Thyroid gland (tissue), 4 donors: ENCODE measurements at places on chromosomes 16 and 17. TPM values are rescaled to one million over a fixed set of nuclear protein-coding genes. Genes with fewer than 3 reads are reported as not detected.

The DDX28 gene
- 4.2 TPM for total RNA-seq

DNA sequence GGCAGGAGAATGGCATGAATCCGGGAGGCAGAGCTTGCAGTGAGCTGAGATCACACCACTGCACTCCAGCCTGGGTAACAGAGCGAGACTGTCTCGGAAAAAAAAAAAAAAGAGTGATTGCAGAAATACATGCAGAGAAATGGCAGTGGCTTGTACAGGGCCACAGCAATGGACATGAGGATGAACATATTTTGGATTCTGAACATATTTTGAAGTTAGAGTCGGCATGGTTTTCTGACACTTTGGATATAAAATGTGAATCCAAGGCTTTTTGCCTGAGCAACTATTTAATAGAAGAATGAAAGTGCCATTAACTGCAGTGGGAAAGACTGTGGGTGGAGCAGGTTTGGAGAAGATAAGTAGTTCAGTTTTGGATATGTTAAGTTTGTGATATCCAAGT, 35.8 kb downstream of the CPD start:
- H3K36me3 ChIP-seq = no peaks in the 10 kb centered on the region
- H3K27me3 ChIP-seq = no peaks in the 10 kb centered on the region
- no peak for DNase-seq
- no peaks in the 10 kb centered on the region for H3K4me1 ChIP-seq
- H3K4me3 ChIP-seq = no peak overlapping the region

- H3K4me1 ChIP-seq = peaks cover 5% of the 10 kb centered on the region
- DNase-seq = no peak
- H3K27ac ChIP-seq = no peak overlapping the region
- no peak overlapping the region for H3K4me3 ChIP-seq
- no peaks in the 10 kb centered on the region for H3K36me3 ChIP-seq
- no peaks in the 10 kb centered on the region for H3K27me3 ChIP-seq
Observed at GRCh38 chr16:51573191-51573590, 422.1 kb upstream of the SALL1 start.

GRCh38 chr17:149897-150584, 12.7 kb downstream of the SCGB1C2 start:
- no peaks in the 10 kb centered on the region for H3K36me3 ChIP-seq
- H3K27ac ChIP-seq = no peak overlapping the region
- no peaks in the 10 kb centered on the region for H3K27me3 ChIP-seq
- no peak for DNase-seq
- no peak overlapping the region for H3K4me3 ChIP-seq

GRCh38 chr17:39461926-39462569, 762 bp downstream of the CDK12 start:
- H3K36me3 ChIP-seq = no peaks in the 10 kb centered on the region
- no peaks in the 10 kb centered on the region for H3K27me3 ChIP-seq
- peak; percentile 67 for DNase-seq
- H3K4me1 ChIP-seq = peaks cover 19% of the 10 kb centered on the region

GRCh38 chr17:18916816-18917500, 35.0 kb upstream of the SLC5A10 start:
- no peak overlapping the region for H3K27ac ChIP-seq
- no peak for DNase-seq
- H3K36me3 ChIP-seq = peaks cover 19% of the 10 kb centered on the region
- no peaks in the 10 kb centered on the region for H3K27me3 ChIP-seq
- peaks cover 14% of the 10 kb centered on the region for H3K4me1 ChIP-seq
- H3K4me3 ChIP-seq = no peak overlapping the region

DNA sequence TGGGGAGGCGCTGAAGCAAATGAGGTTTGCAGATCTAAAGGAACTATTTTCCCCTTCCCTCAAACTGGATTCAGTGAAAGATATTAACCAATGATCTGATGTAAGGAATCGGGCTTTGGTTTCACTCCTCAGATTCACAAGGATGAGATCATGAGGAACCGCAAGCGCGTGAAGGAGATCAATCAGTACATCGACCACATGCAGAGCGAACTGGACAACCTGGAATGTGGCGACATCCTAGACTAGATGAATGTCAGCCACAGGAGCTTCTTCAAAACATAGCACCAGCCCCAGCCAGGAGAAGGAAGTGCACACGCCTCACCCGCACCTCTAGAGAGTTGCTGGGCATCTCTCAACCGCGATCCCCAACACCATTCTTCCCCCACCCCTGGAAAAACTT, 22.5 kb downstream of the ATPAF2 start:
- no peak overlapping the region for H3K27ac ChIP-seq
- H3K4me3 ChIP-seq = no peak overlapping the region
- no peak for DNase-seq
- H3K36me3 ChIP-seq = no peaks in the 10 kb centered on the region

- peak; percentile 67 for DNase-seq
- H3K36me3 ChIP-seq = no peaks in the 10 kb centered on the region
- no peak overlapping the region for H3K27ac ChIP-seq
- H3K27me3 ChIP-seq = no peaks in the 10 kb centered on the region
- H3K4me3 ChIP-seq = no peak overlapping the region
Observed at GRCh38 chr16:17277981-17278381, 192.8 kb downstream of the XYLT1 start.

The CCL17 gene
- not detected for total RNA-seq

GRCh38 chr16:11797957-11798299, 870 bp upstream of the ZC3H7A start:
- no peaks in the 10 kb centered on the region for H3K36me3 ChIP-seq
- no peaks in the 10 kb centered on the region for H3K27me3 ChIP-seq
- no peak for DNase-seq
- H3K27ac ChIP-seq = peak overlapping the region; percentile 96
- H3K4me3 ChIP-seq = peak overlapping the region; percentile 68
- peaks cover 37% of the 10 kb centered on the region for H3K4me1 ChIP-seq

- no peaks in the 10 kb centered on the region for H3K27me3 ChIP-seq
- no peak for DNase-seq
- peaks cover 52% of the 10 kb centered on the region for H3K36me3 ChIP-seq
- H3K4me1 ChIP-seq = peaks cover 35% of the 10 kb centered on the region
- H3K27ac ChIP-seq = peak overlapping the region; percentile 95
Observed at GRCh38 chr16:30660424-30661261, 2.4 kb downstream of the FBRS start.

GRCh38 chr17:27930000-27930399, 36.8 kb upstream of the LYRM9 start:
- no peaks in the 10 kb centered on the region for H3K4me1 ChIP-seq
- H3K27me3 ChIP-seq = no peaks in the 10 kb centered on the region
- H3K36me3 ChIP-seq = no peaks in the 10 kb centered on the region
- no peak for DNase-seq
- H3K27ac ChIP-seq = no peak overlapping the region

The NT5M gene
- total RNA-seq = 6.0 TPM

GRCh38 chr16:84005391-84005790, 37.2 kb downstream of the SLC38A8 start:
- H3K4me3 ChIP-seq = no peak overlapping the region
- no peaks in the 10 kb centered on the region for H3K27me3 ChIP-seq
- H3K36me3 ChIP-seq = no peaks in the 10 kb centered on the region
- no peak overlapping the region for H3K27ac ChIP-seq

DNA sequence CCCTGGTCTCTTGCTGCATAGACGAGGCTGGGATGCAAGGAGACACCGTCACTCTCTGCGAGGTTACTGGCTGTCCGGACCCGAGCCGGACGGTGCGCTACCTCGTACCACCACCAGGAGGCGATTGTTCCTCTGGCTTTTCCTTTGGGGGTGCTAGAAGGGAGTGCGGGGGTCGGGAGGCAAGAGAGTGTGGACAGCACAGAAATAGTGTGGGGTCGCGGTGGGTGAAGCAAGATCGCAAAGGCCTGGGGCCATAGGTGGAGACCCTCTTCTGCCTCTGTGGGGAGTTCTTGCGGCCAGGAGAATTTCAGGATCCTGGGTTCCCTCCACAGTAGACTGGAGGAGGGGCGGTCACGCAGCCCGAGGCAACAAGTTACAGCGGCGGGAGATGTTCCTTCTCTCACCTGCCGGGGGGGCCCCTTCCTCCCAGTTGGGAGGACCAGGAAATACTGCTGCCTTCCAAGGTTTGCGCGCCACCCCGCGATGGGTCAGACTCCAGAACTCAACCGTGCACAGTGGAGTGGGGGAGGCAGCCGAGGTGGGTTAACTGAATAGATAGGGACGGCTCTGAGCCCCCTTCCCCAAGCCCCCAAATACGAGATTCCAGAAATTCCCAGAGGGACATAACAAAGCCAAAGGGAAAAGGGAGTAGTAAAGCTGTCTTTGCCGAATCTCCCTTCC, 6.9 kb downstream of the PHOSPHO1 start:
- H3K27me3 ChIP-seq = peaks cover 15% of the 10 kb centered on the region
- H3K27ac ChIP-seq = no peak overlapping the region
- peaks cover 26% of the 10 kb centered on the region for H3K4me1 ChIP-seq
- H3K36me3 ChIP-seq = no peaks in the 10 kb centered on the region
- peak; percentile 54 for DNase-seq

GRCh38 chr17:72266112-72266775, 145.4 kb downstream of the SOX9 start:
- H3K4me3 ChIP-seq = no peak overlapping the region
- DNase-seq = no peak

The HSF4 gene
- 27.7 TPM for total RNA-seq

The PRSS27 gene
- 1.5 TPM for total RNA-seq

The KRT24 gene
- not detected for total RNA-seq

- no peak for DNase-seq
- H3K27ac ChIP-seq = no peak overlapping the region
- H3K27me3 ChIP-seq = no peaks in the 10 kb centered on the region
- no peaks in the 10 kb centered on the region for H3K4me1 ChIP-seq
Observed at GRCh38 chr17:2453325-2453724, 52.5 kb upstream of the MNT start.

- no peaks in the 10 kb centered on the region for H3K36me3 ChIP-seq
- no peaks in the 10 kb centered on the region for H3K27me3 ChIP-seq
- no peak for DNase-seq
- H3K4me1 ChIP-seq = no peaks in the 10 kb centered on the region
- H3K27ac ChIP-seq = no peak overlapping the region
Observed at GRCh38 chr16:79042886-79043285, 557.7 kb downstream of the MAF start.

GRCh38 chr17:68853439-68853838, 101.8 kb downstream of the ABCA8 start:
- H3K4me3 ChIP-seq = no peak overlapping the region
- H3K4me1 ChIP-seq = peaks cover 11% of the 10 kb centered on the region
- DNase-seq = no peak
- no peaks in the 10 kb centered on the region for H3K36me3 ChIP-seq
- H3K27ac ChIP-seq = no peak overlapping the region
- H3K27me3 ChIP-seq = no peaks in the 10 kb centered on the region

- H3K4me1 ChIP-seq = peaks cover 6% of the 10 kb centered on the region
- no peak overlapping the region for H3K4me3 ChIP-seq
- H3K27ac ChIP-seq = no peak overlapping the region
- peaks cover 14% of the 10 kb centered on the region for H3K36me3 ChIP-seq
Observed at GRCh38 chr17:2068519-2069051, 13.7 kb downstream of the HIC1 start.

DNA sequence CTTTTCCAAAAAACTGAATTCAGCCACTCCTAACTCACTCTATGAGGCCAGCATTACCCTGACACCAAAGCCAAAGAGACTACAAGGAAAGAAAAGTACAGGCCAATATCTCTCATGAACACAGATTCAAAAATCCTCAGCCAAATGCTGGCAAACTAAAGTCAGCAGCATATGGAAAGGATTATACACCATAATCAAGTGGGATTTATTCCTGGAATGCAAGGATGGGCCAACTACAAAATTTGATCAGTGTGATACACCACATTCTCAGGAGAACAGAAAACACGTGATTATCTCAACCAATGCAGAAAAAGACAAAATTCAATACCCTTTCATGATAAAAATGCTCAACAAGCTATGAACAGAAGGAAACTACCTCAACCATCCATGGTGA, 7.7 kb upstream of the AATK start:
- H3K4me1 ChIP-seq = no peaks in the 10 kb centered on the region
- no peak overlapping the region for H3K27ac ChIP-seq
- H3K27me3 ChIP-seq = no peaks in the 10 kb centered on the region
- no peak overlapping the region for H3K4me3 ChIP-seq
- H3K36me3 ChIP-seq = no peaks in the 10 kb centered on the region

DNA sequence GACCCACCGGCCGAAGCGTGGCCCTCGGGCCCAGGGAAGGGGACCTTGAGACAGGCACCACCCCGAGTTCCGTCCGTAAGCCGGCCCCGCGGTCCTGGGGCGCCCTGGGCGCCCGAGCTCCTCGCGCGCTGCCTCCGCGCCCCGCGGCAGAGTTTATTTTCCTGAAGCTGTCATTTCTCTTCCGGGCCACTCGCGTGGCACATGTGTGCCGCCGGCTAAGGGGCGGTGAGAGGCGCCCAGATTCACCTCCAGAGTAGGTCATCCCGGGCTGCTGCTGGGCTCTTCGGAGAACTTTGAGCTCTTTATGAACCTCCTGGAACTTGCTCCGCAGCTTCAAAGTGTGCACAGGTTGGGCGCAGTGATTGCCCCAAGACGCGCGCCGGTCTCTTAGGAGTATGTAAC, 489 bp downstream of the ZC3H18 start:
- peak overlapping the region; percentile 71 for H3K4me3 ChIP-seq
- no peaks in the 10 kb centered on the region for H3K27me3 ChIP-seq
- H3K27ac ChIP-seq = peak overlapping the region; percentile 68
- H3K36me3 ChIP-seq = no peaks in the 10 kb centered on the region
- no peak for DNase-seq
- H3K4me1 ChIP-seq = peaks cover 16% of the 10 kb centered on the region

- DNase-seq = no peak
- no peak overlapping the region for H3K27ac ChIP-seq
- no peak overlapping the region for H3K4me3 ChIP-seq
- no peaks in the 10 kb centered on the region for H3K4me1 ChIP-seq
- no peaks in the 10 kb centered on the region for H3K36me3 ChIP-seq
Observed at GRCh38 chr16:19153876-19154275, 14.2 kb upstream of the SYT17 start.

- no peak overlapping the region for H3K27ac ChIP-seq
- no peak for DNase-seq
- no peaks in the 10 kb centered on the region for H3K36me3 ChIP-seq
- H3K4me3 ChIP-seq = no peak overlapping the region
- H3K4me1 ChIP-seq = no peaks in the 10 kb centered on the region
- H3K27me3 ChIP-seq = no peaks in the 10 kb centered on the region
Observed at GRCh38 chr17:3730881-3731429, 7.3 kb downstream of the HASPIN start.

DNA sequence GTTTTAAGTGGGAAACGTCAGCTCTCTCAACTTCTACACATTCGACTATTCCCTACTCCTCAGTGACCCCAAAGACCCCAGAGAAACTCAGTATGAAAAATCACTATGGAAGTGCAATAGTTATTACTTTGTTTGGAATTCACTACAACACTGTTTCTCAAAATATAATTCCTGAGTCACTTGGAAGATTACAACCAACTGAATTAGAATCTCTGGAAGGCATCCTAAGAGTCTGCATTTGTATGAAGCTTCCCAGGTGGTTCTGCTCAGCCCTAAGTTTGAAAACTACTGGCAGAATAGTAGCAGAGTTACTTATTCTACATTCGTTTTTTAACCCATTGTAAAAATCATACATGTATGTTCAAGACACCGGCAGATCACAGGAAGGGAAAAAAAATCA, 525.6 kb downstream of the MAF start:
- no peaks in the 10 kb centered on the region for H3K27me3 ChIP-seq
- H3K4me3 ChIP-seq = no peak overlapping the region
- H3K36me3 ChIP-seq = no peaks in the 10 kb centered on the region
- DNase-seq = no peak
- H3K4me1 ChIP-seq = peaks cover 20% of the 10 kb centered on the region
